ENCODE measurements at places on chromosomes 12 and 14.
A peak's percentile ranks its signal among the peaks of the same experiment; 100 is the strongest.

GRCh38 chr12:66819587-66819986, 140.7 kb upstream of the GRIP1 start:
- no peak for DNase-seq

DNA sequence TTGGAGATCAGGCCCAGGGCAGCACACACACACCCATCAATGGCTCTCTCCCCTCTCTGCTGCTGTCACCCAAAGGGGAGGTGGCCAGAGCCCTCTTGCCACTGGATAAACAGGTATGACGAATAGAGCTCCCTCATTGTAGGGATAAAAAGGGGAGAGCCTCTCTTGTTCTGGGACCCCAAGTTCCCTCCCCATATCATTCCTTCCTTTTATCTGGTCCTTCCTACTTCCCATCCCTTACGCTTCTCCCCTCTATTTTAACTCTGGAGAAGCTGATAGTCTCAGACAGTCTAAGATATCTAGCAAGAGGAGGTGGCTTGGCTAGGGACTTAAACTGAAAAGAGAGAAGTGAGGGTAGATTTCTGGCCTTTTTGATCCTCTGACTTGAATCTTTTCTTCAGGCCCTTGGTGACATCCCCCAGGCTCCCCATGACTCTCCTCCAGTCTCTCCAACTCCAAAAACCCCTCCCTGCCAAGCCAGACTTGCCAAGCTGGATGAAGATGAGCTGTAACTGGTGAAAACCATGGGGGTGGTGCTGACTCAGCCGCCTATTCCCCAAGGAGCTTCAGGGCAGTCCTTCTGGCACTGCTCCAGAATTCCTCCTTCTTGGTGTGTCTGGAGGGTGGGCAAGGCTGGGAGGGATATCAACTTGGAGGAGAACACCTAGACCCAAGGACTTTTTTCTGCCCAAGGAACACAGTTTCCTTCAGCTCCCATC, 5.3 kb downstream of the ARHGEF25 start:
- no peak for DNase-seq

DNA sequence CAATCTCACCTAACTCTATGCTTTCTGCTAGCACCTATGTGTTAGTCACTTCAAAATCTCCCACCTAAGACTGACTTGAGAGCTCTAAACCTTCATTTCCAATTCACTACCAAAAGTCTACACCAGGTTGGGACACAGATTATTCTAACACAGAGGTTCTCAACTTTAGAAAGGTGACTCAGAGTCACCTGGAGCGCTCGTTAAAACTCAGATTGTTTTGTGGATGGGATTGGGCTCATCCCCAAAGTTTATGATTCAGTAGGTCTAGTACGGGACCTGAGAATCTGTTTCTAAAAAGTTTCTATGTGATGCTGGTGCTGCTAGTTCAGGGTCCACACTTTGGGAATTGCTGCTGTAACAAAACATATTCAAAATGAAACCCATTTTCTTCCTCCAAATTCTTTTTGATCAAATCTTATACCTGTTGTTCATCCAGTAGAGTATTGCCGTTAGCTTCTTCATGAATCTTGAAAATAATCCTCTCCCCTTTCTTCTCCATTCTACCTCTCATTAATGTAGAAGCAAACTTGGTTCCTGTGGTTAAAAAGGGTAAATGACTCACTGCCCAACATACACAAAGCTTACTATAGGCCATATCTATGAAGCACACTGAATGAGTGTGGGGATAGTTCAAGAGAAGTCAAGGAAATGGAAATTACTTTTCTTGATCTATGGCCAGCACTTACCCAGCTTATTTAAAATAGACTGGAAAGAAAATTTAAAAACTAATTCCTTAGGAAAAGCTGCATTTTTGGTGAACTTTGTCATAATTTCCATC, 206.7 kb downstream of the KIF21A start:
- peak; percentile 87 for DNase-seq

GRCh38 chr12:71662849-71663560, 643 bp downstream of the ZFC3H1 start:
- peak; percentile 63 for DNase-seq

DNA sequence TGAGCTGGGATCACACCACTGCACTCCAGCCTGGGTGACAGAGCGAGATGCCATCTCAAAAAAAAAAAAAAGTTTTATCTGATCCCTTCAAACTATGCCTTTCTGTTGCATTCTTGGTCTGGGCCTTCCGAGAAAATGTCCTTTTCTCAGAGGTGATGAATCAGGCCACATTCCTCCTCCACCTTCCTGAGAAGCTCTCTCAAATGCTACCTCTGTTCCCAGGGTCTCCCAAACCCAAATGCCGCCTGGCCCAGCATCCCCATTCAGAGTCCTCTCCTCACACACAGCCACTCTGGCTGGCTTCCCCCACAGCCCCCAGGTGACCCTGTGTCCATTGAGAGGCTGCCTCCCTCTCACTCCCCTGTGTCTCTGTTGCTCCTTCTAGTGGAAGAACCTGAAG, 19.7 kb upstream of the TMED10 start:
- DNase-seq: no peak

- no peak for DNase-seq
Measured at GRCh38 chr12:47207340-47207717, 127.6 kb upstream of the AMIGO2 start.

GRCh38 chr12:50685641-50686040, 78.3 kb upstream of the ATF1 start:
- DNase-seq: no peak

- no peak for DNase-seq
Measured at GRCh38 chr12:114686773-114687500, 3.0 kb upstream of the TBX3 start.

DNA sequence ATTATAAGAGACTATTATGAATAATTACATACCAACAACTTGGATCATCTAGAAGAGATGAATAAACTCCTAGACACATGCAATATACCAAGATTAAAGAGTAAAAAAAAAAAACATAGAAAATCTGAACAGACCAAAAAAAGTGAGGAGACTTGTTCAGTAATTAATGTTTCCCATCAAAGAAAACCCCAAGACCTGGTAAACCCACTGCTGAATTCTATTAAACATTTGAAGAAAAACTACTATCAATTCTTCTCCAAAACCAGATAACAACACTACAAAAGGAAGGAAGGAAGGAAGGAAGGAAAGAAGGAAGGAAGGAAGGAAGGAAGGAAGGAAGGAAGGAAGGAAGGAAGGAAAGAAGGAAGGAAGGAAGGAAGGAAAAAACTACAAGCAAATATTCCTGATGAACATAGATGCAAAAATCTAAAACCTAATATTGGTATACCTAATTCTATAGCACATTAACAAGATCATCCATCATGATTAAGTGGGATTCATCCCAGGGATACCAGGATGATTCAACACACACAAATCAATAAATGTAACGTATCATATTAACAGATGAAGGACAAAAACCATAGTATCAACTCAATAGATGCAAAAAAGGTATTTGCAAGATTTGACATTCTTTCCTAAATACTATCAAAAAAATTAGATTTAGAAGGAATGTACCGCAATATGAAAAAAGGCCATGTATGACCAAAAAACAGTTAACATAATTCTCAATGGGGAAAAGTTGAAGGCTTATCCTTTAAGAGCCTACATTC, 445.5 kb downstream of the KCNH5 start:
- DNase-seq: no peak

DNA sequence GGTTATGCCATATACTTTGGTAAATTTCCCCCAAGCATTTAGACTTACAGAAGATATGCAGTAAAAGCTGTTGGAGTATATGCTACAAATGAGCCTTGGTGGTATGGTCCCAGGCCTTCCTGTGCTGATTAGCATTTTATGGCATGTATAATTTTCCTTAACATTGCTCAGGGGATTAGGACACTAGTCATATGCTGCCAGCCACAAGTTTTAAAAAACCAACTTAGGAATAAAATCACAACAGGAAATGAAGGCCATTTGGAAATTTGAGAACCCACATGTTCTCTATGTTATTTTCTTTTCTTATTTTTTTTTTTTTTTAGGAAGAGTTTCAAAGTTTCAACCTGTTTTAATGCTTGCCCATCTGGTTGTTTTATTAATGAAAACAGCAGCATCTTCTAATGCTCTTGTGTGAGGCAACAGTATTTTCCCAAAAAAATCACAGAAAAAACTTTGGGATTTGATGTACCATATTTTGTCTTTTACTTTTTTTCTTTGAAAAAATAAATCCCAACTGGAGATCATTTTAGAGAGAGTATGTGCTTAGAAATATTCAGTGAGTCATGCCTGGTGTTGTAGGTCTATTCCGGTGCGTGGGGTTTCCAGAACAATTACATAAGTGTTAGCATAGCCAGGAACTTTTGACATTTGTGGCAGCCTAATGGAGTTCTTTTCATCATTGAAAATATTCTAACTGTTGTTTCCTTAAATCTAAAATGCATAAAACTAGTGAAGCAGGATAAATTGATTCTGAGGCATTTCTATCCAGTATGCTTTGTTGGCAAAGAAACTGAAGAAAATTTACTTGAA, 21.7 kb upstream of the DUSP6 start:
- peak; percentile 92 for DNase-seq

- no peak for DNase-seq
Measured at GRCh38 chr12:113546916-113547863, 75.5 kb upstream of the LHX5 start.

DNA sequence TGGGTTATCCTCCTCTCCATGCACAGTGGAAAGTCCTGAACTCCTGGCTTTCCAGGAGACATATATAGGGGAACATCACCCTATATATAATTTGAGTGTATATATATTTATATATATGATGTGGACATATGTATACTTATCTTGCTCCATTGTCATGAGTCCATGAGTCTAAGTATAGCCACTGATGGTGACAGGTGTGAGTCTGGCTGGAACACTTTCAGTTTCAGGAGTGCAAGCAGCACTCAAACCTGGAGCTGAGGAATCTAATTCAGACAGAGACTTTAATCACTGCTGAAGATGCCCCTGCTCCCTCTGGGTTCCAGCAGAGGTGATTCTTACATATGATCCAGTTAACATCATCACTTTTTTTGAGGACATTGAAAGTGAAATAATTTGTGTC, 4.4 kb downstream of the SSTR1 start:
- no peak for DNase-seq

GRCh38 chr12:78402366-78403134, 462.0 kb upstream of the SYT1 start:
- DNase-seq: peak; percentile 12

GRCh38 chr12:25500651-25501050, 52.4 kb downstream of the LMNTD1 start:
- peak; percentile 45 for DNase-seq
